ENCODE measurements at places on chromosomes 2 and 18.

DNA sequence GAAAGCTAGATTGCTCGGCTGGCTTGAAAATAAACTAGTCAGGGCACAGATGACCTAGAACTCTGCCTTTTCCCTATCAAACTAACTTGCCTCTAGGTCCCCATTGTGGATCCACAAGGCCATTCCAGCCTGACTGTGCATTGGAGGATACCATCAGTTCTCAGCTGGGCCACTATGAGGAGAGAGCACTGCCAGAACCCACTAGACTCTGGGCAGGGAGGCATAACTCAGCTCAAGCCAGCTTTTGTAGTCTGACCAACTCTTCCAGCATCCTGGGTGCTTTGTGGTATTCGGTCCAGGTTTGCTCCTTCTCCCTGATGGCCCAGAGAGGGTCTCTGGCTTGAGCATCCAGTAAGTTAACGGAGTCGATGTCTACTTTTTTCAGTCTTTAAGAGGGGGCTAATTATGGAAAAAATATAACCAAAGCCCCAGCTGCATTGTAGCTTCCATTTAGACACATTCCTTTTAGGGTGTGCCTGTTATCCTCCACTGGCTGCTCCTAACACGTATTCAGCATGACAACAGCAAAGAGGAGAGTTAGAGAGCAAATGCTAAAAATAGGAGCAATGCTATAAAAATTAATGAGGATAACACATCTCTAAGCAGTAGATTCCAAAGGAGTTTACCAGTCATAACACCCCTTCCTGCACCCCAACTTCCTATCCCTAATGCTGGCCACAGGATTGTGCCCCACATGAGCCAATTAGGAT lies 15.2 kb downstream of the GKN2 start:
- no peak for DNase-seq

DNA sequence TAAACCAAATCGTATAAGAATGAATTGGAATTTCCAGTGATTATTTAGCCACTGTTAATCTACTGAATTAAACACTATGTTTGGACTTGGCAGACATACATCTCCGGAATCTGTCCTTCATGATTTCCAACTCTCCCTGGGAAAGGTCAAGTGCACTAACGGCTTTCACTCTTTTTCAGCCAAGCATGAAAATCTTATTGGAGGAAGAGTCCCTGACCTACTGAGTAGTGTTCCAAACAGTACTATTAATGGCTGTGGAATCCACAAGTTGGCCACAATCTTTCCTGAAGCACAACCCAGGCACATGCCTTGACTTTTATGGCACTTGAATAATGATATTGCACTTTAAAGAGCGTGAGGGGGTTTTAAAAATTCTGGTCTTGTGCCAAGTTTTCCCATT lies 318.9 kb upstream of the RND3 start:
- no peak for DNase-seq

- DNase-seq, result no peak
Observed at GRCh38 chr2:236915186-236915585, 170.5 kb upstream of the COPS8 start.

DNA sequence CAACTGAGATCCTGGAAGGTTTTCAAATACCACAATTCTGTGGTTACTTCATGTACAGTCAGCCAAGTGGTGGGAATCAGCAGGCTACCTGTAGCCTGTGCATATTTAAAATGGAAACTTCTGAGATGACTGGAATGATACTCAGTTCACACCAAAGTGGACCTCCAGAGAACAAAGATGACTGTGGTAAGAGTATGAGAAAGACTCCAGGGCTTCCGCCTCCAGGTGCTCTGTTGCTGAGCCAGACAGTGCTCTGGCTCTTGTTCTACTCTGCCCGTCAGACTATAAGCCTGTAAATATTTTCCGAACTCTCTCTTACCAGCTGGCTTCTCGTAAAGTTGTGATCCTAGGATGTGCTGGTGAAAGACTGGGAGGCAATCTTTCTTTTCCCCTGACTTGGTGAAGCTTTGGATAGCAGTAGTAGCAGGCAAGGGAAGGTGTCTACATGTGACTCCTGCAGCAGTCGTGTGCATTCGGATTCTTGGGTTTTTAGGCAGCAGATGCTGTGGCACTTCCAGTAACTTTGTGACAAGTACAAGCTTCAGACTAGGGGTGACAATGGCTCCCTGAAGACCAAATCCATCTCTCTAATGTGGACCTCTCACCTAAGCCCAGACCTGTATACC lies 23.1 kb downstream of the ST3GAL5 start:
- no peak for DNase-seq

- peak; percentile 46 for DNase-seq
Observed at GRCh38 chr18:3060667-3061580, 48.0 kb upstream of the LPIN2 start.

DNA sequence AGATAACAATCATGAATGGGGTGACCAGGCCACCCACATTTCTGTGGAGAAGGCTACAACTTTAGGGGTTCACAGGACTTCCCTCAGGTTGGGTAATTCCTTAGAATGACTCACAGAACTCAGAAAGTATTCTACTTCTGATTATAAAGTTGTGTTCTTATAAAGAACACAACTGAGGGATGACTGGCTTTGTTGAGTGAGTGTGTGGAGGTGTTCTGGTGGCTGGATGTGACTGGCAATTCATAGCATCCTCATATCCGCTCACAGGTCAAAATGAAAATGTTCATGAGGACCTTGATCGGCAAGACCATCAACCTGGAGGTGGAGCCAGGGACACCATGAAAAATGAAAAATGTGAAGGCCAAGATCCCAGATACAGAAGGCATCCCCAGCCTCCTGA lies 143.3 kb upstream of the CAB39 start:
- no peak for DNase-seq

DNA sequence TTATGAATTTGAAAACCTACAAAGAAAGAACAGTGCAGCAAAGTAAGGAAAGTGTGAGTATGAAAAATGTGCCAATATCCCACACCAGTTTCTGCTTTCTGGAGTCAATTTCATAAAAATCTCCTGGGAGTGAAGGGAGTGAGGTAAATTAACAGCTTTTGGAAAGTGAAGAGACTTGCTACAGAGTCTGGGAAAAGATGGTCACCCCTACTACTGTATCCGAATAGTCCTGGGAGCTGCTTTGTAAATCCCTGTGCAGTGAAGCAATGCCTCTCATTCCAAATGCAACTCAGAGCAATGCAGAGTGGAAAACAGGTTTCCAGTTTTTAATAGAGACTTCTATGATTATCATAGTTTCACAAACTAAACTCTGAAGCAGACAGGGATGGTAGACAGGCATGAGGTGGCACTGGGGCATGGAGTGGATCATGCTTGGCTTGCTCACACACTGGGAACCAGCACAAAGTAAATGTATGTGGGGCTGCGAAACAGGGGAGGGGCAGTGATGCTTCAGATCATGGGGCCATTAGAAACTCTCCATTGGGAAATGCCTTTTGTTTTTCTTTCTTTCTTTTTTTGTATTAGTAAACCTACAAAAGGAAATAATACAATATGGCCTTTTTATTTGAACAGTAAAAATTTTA lies 10.6 kb downstream of the COL5A2 start:
- DNase-seq, result no peak

GRCh38 chr2:165471349-165471950 lies 2.0 kb downstream of the CSRNP3 start:
- no peak for DNase-seq

- DNase-seq, result no peak
Observed at GRCh38 chr2:152743002-152743401, 24.6 kb downstream of the ARL6IP6 start.

DNA sequence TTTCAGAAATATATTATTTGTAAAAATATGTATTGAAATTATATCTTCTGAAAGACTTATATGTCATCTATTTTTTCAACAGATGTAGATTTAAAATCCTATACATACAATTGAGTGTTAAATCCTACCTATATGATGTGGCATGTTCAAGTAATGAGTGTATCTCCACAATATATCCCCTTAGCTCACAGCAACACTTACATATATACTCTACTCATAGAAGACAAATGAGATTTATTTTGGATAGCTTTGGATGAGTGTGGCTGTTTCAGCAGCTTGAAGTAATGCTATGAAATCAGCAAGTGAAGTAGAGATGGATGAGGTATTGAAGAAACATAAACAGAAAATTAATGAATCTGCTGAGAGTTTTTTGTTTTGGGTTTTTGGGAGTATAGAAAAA lies 263.1 kb downstream of the ARHGAP15 start:
- no peak for DNase-seq

- DNase-seq, result no peak
Observed at GRCh38 chr2:29110916-29111535, 4.2 kb upstream of the CLIP4 start.

DNA sequence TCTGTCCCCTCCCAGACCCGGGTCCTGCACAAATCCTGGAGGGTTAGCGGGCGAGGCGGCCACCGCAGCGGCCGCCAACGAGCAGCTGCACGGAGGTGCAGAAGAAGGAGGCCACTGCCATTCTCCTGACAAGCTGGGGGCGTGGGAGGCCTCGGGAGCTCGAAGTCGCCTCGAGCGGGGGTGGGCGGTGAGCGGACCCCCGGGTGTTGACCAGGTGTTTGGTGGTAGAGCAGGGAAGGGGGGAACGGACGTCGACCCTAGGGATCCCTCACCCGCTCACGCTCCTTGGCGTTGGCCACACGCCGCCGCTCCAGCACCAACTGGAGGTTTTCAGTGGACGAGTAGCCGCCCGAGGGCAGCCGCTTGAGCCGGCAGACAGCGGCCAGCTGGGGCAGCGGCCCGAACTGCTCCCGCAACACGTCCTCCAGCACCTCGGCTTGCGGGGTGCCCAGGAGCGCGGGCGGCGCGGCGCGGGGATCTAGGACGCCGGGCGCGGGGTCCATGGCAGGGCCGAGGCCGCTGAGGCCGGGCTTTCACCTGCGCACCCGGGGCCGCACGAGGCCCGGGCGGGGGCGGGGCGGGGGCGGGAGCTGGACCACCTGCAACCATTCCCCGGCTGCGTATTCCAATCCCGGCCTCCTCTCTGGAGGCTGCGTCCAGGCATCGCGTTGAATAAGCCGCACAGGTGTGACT lies at the start of gene FIGLA:
FIGLA (minus strand) TSS at position 508 of the 693 bp plus-strand sequence; CDS start at position 503, 5 bp downstream.
- DNase-seq, result no peak

DNA sequence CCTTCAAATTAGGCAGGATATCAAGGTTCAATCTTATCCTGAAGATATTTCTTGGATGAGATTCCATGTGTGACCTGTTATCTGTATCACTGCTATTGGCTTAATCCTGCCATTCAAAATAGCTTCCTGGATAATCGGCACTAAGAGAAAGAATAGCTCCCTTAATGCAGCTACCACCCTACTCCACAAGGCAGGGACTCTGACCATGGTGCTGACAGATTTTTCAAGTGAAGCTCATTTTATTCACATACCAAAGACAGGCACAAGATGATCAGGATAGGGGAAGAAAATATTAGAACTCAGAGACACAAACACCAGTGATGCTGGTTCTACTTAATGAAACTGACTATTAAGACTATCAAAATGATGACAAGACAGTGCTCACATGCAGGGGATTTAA lies 74.9 kb downstream of the ORC4 start:
- DNase-seq, result no peak

DNA sequence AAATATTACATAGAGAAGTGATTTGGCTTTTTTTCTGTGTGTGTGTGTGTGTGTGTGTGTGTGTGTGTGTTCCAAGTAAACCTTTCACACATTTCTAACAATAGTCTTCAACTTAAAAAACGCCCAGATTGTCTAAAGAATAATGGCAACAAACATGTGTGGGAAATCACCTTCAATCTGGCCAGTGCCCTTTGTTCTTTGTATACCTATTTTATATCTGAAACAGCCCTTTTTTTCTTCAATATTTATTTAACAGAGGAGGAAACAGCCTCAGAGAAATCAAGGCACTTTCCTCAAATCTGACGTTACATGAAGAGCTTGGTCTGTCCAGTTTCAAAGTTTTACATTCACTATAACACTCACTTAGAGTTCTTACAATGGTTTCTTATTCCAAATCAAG lies 25.3 kb downstream of the CCDC195 start:
- no peak for DNase-seq

- DNase-seq, result no peak
Observed at GRCh38 chr18:4960578-4960977, 236.5 kb downstream of the AKAIN1 start.

DNA sequence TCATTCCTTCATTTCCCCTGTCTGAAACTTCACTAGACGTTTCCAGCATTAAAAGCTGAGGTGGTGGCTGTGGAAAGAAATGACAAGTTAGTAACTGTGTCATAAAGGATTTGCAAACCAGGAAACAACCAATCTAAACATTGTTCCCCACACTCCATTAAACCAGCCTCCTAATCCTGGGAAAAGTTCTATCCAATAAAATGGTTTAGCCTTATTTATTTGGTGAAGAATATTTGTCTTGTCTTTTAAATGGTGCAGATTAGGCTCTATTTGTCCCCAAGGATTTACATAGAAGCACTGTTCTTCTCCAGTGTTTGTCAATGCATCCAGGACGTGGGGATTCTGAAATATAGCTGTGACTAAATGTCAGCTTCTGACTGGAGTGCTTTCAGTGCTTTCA lies 10.5 kb upstream of the DPP4 start:
- no peak for DNase-seq

DNA sequence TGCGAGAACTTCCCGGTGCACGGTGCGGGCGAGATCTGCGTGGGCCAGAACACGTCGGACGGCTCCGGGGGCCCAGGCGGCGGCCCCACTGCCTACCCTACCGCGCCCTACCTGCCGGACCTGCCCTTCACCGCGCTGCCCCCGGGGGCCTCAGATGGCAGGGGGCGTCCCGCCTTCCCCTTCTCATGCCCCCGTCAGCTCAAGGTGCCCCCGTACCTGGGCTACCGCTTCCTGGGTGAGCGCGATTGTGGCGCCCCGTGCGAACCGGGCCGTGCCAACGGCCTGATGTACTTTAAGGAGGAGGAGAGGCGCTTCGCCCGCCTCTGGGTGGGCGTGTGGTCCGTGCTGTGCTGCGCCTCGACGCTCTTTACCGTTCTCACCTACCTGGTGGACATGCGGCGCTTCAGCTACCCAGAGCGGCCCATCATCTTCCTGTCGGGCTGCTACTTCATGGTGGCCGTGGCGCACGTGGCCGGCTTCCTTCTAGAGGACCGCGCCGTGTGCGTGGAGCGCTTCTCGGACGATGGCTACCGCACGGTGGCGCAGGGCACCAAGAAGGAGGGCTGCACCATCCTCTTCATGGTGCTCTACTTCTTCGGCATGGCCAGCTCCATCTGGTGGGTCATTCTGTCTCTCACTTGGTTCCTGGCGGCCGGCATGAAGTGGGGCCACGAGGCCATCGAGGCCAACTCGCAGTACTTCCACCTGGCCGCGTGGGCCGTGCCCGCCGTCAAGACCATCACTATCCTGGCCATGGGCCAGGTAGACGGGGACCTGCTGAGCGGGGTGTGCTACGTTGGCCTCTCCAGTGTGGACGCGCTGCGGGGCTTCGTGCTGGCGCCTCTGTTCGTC lies 1.7 kb downstream of the FZD7 start:
- DNase-seq, result no peak

GRCh38 chr18:79200546-79201268 lies 131.5 kb downstream of the ATP9B start:
- DNase-seq, result peak; percentile 16

All from stimulated activated CD4-positive, alpha-beta T cell treated with anti-CD3 and anti-CD28 coated beads, Interleukin-4, amount 100 ng/mL, for 4 hours (primary cell).